ENCODE measurements at places on chromosomes 1 and 21.

DNA sequence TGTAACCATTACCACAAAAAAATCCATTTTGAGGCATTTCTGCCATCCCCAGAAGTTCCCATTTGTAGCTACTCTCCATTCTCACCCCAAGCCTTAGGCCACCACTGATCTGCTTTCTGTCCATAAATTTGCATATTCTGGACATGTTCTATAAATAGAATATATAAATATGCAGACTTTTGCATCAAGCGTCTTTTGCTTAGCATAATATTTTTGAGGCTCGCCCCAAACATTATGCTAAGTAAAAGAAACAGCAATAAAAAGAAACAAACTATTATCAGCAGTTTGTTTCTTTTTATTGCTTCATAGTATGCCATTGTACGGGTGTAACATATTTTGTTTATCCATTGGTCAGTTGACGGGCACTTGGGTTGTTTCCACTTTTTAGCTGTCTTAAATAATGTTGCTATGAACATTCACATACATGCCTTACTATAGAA, 7.9 kb downstream of the TFAP2E start:
- DNase-seq = no peak

DNA sequence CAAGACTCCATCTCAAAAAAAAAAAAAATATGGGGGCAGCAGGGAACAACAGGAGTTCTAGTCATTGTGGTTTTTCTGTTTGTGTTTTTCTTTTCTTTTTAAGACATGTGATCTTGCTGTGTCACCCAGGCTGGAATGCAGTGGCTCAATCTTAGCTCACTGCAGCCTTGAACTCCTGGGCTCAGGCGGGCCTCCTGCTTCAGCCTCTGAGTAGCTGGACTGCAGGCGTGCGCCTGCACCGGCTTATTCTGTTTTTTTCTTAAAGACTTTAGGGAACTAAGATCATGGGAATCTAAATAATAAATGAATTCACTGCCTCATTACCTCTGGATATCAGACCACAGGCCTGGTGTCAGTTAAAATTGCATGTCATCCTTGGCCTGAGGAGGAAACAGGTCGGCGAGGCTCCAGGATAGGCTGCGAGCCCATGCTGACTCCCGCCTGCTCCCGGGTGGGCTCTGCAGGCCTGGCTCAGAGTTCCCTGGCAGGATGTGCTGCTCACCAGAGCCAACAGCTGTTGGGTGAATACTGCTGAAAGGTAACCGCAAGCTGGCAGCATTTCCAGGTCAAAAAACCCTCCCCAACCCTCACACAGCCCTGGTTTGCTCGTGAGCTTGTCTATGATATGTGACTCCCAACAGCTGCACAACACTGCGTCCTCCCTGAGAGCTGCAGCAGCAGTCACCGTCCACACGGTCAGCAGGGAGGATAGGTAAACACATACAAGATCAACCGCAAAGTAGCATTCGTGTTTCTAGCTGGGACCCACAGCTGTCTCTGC, 58.1 kb downstream of the SCCPDH start:
- no peak for DNase-seq

DNA sequence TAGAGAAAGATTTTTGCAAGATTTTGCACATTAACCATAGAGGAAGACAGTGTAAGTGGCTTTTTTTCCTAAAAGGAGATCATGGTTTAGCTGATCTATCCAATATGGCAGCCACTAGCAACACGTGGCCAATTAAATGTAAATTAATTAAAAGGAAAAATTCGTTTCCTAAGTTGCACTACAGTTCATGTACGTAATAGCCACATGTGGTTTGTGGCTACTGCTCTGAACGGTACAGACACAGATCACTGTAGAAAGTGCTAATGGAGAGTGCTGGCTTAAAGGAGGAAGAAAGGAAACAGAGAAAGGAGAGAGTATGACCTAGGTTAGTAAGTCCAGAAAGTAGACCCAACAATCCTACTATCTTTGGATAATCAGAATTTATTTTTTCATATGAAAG, 170.8 kb downstream of the SIPA1L2 start:
- DNase-seq = no peak

GRCh38 chr1:17834561-17835100, 79.5 kb downstream of the ACTL8 start:
- no peak for DNase-seq

DNA sequence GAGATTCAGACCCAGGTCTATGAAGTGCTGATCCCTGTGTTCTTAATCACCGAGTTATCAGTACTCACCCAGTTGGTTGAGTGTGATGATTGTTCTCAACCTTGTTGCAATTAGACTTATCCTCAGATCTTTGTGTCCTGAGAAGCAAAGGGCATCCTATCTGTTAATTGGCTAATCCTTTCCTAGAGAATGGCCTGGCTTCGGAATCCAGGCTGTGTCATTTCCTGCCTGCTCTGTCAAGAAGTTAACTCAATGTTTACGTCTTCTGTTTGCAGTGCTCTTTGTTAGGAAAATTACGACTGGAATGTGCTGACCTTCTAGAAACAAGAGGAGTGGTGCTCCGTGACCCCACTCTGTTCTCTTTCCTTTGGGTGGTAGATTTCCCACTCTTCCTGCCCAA, 14.7 kb downstream of the GAS5 start:
- no peak for DNase-seq

DNA sequence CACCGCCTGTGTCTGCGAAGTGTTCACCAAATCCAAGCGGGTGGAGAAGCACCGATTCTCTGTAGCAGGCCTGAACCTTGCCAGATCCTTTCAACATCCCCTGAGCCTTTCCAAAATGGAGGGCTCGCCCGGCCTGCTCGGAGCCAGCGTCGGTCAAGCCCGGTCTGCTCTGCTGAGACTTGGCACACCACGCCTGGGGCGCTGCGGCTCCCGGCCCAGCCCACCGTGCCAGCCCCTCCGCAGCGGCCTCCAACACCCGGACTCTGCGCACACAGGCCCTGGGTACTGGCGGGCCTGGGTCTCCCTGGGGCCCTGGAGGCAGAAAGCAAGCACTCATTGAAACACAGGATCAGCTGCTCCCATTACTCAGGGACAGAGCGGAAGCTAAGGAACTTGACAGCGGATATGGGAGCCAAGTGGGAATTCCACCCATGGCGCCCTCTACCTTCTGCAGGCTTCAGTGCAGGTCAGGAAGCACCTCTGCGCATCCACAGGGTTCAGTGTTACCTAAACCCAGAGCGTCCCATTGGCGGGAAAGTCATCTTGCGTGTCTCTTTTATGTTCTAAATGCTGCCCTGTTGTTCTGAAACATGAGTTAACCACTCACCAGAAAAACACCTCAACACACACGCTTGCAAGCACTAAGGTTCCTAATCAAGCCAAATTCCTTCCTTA, 159.9 kb downstream of the ZBTB18 start:
- no peak for DNase-seq

- DNase-seq = no peak
These were observed 47.8 kb downstream of the PRRX1 start for GRCh38 chr1:170711682-170712081.

Data from activated CD4-positive, CD25-positive, alpha-beta regulatory T cell (primary cell).